Brain pericyte (primary cell): ENCODE measurements at places on chromosomes 5 and 9.

GRCh38 chr5:172641359-172642050 lies 442 bp downstream of the NEURL1B start:
- no peak for DNase-seq

DNA sequence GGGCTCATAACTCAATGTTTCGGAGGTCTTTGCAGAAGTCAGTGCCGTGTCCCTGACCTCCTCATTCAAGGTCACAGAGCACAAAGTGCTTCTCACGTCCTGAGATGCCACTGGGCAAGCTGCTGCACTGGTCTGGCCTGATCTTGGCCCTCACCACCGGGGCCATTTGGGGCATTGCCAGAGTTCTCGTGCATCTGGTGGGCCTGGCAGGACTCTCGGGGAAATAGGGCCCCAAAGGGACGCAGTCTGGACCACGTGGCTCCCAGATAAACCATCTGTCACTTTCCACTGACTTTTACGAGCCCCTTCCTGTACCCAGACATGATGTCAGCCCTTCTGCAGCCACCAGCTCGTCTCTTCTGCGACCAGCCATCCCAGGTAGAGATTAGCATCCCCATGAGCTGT lies 54.8 kb downstream of the HRH2 start:
- DNase-seq, result no peak

- no peak for DNase-seq
Observed at GRCh38 chr5:135966165-135966564, 11.4 kb upstream of the LECT2 start.

DNA sequence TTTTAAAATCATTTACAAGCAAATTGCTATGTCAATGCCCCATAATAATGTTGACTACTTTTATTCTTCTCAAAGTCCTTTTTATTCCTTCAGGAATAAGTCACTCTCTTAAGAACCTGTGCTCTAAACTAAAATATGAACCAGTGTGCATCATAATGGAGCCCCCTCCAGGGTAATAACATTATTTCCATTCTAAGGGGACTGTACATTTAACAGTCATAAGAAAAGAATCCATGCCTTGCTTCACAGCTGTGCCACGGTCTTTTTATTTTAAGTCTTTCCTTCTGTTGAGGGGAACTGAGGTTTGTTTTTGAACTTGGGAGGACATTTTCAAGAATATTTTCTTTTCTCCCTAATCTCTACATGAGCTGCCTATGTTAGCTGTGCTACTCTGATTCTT lies 297.6 kb downstream of the MAN2A1 start:
- no peak for DNase-seq

- DNase-seq, result no peak
Observed at GRCh38 chr9:131289301-131290035, at the start of gene PLPP7. TSS of gene PLPP7 (plus strand) at chr9:131289723. CDS start at chr9:131289998, 275 bp downstream.

DNA sequence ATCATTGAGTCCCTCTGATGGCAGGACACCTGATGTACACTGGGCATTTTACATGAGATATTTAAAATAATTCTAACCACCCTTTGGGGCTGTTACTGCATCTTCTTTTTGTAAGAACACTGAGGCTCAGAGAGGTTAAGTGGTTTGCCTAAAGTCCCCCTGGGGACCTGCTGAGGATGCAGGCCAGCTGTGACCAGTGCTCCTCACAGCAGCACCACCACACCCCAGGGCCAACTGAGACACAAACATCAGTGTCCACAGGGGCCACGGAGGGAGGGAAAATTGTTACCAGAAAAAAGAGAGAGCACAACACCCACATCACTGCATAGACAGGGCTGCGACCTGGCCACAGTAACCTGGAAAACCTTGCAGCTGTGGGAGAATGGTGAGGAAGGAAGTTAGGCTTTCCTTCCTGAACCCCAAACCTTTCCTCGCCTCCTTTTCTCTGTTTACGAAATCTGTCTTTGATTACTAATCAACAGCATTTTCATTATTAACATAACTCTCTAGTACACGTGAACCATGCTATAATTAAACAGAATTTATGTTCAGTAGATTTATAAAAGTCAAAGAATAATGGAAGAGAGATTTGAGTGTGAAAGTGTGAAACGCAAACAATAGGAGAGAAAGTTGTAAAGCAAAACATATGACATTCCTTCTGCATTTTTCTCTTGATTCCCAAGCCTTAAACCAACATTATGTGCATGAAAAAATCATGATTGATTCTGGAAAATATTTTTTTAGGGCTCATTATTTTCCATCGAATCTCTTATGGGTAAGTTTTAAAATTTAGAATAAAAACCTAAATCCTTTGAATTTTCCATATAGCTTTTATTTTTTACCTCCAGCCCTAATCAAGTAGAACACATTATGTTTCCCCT lies 228.1 kb upstream of the DAPK1 start:
- DNase-seq, result no peak

- DNase-seq, result no peak
Observed at GRCh38 chr9:135565636-135566035, 4.1 kb downstream of the PAEP start.

DNA sequence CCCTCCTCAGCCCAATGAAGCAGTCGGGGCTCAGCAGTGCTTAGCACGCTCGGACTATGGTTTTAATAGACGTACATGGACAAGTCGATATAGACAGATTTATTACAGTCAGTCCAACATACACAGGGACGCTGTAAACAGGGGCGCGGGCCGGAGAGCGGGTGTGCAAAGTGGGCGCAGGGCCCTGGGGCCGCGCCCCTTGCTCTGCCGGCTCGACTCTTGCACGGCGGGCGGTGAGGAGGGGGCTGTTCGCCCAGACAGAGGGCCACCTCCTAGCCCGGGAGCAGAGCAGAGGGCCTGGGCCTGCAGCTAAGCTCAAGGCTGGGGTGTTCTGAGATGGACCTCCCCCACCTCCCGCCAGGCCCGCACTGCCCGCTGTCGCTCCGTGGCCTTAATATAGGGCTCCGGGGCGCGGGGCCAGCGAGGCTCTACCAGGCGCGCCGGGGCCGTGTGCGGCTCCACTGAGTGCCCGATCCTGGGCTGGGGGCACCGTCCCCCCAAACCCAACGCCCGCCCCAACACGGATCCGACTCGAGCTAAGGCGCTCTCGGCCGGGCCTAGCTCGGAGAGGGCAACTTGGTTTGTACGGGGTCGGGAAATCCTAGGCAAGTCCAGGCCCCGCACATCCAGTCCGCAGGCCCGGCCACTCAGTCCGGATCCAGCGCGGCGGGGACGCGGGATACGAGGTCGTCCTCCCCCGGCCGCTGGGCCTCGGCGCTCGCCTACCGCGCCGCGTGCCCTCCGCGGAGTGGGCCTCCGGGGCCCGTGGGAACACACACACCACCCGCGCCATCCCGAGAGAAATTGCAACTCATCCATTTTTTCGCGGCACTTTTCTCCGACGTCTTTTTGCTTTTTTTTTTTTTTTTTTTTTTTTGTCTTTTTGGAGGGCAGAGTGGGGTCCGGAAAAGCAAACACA lies 6.1 kb downstream of the PITX1 start:
- DNase-seq, result no peak

- DNase-seq, result no peak
Observed at GRCh38 chr9:114096041-114096511, 3.0 kb downstream of the KIF12 start.

DNA sequence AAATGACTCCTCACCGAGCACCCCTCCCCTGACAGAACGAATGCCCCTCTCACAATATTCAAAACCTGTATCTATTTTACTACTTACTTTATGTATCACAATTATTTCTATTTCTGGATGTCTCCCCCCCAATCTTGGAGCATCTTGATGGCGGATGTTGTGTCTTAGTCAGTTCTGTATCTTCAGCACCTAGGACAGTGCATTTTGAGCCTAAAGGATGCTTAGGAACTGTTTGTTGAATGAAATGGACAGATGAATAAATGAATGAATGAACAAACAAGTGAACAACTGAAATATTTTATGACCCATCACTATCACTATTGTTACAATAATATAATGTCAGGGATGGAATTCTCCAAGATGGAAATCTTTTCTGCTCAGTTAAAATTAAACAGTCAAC lies 295.7 kb downstream of the DNAH5 start:
- DNase-seq, result no peak

DNA sequence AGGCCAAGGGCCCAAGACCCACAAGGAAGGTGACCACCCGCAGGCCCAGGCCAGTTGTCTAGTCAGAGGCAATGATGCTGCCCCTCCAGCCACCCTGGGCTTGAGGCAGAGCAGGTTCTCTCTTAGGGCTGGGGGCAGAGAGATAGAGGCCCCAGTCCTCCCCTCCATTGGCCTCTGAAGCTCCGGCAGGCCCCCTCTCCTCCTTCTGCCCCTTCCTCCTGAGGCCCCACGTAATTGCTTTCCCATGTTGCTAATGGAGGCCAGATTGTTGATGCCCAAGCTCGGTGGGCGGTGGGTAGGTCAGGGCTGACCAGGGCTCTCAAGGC lies 26.6 kb upstream of the ENHO start:
- DNase-seq, result no peak

DNA sequence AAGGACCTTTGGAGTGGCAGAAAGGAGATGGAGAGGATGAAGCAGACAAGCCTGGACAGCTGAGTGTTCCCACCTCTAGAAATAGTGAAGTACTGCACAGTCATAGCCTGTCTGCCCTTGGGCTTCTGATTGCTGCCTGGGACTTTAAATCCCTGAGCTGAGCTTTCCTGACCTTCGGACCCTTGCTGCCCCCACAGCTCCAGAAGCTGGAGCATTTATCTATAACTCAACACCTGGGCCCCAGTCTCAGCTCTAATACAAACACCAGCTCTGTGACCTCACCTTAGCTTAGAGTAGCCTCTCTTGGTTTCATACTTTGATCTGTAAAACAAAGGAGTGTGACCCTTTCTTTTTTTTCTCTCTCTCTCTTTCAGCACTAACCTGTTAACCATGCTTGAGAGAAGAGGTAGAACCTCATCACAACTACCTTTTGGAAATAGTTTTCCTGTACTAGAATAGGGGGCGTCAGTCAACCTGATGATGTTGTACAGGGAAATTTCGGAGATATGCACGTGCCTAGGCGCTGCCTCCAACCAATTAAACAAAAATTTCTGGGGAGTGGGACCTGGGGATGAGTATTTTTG lies 25.4 kb upstream of the ELL2 start:
- DNase-seq, result no peak

DNA sequence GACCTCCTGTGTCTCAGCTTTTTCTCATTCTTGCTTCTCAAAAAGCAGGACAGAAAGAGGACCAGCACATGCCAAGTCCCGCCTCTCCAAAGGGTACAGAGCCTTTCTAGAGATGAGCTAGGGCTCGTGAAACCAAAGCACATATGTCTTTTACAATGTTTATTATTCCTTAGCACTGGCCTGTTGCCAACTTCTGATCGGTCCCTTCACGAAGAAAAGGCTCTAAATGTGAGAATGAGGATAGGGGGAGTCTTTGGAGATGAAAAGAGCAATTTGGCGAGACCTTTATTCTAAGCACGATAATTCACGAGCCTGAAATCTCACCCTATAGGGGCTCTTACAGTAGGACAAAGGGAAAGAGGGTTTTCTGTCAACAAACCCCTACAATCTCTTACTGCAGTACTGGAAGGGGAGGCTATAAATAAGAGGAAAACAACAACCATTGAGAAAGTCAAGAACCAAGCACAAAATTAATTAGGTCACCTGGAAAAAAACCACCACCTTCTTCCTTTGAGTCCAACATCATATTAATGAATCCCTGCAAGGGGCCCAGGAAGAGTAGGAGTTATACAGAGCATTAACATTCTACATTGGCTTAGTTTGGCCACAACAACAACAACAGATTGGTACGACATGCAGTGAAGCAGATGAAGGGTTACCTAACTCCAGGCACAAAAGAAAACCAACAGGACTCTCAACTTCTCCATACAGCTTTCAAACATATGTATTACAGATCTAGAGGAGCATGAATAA lies 309.5 kb downstream of the PDE4D start:
- no peak for DNase-seq

DNA sequence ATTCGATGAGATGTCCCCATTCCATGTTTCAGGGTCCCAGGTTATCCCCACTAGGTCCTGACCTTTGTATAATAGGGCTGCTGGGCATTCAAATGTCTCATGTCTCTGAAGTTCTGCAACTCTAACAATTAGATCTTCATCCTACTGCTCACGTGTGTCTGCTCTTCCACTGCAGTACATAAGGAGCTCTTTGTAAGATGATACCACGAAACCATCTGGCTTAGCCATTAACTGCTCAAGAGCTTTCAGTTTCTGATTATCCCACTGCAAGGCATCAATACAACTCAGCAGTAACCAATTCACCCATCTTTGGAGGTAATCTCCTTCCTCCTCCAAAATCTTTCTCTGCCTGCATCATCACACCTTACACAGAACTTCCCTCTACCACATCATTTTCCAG lies 49.9 kb upstream of the PPP2CA start:
- DNase-seq, result no peak

DNA sequence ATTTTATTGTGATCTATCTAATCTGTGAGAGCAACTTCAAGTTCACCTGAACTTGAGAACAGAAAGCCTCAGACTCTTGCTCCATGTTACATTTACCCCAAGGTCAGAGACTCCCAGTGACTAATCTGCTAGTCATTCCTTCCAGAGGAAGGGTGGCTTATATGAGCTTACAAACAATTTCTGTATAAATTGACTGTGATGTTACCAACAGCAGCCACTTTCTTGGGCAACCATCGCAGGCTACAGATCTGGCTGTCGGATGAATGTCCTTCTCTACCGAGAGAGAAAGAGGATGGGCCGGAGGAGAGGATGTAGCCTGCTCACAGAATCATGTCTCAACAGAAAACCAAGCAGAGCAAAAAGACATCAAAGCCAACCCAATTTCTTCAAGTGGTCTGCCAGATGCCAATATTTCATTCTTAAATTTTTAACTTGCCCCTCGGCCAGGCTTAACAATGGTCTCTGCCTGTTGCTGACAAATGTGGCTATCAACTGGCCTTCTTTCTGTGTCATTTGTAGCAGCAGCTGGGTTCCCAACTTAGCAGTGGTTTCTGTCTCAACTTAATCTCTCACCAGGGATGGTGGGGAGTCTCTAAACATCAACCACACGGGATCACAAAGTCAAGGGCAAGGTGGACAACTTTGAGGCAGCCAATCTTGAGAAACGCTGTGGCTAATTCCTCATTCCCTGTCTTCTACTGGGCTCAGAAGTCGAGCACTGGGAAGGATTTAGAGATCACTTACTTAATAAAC lies 81.3 kb downstream of the RAPGEF1 start:
- no peak for DNase-seq

GRCh38 chr5:162047279-162047678 lies 20.3 kb upstream of the GABRG2 start:
- DNase-seq, result no peak

GRCh38 chr5:159536646-159537045 lies 206.4 kb upstream of the IL12B start:
- DNase-seq, result no peak

- DNase-seq, result no peak
Observed at GRCh38 chr9:130835441-130836298, 616 bp downstream of the ABL1 start.

GRCh38 chr5:172642051-172642409 lies 967 bp downstream of the NEURL1B start:
- DNase-seq, result no peak
